ENCODE measurements at places on chromosomes 3 and 15.

- peak; percentile 89 for DNase-seq
Observed at GRCh38 chr3:33658991-33659848, 58.8 kb downstream of the CLASP2 start.

DNA sequence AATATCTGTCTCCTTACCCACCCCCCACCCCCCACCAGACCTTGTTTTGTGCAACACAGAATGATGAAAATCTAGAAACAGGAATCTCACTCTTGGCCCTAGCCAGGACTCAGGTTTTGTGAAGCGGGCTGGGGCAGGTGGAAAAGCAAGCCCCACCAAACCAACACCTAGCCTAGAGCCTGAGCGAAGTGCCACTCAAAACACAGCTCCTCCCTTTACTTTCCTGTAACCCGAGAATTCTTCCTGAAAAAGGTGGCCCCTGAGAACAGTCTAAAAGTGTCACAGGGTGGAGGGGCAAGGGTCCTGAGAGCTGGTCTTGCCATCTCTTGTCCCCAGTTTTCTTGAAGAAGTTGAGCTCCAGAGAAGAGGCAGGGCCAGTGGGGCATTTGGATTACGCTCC is 17.4 kb upstream of the RPUSD3 start:
- DNase-seq = no peak

- DNase-seq = no peak
Observed at GRCh38 chr3:136730595-136731273, 21.4 kb downstream of the STAG1 start.

DNA sequence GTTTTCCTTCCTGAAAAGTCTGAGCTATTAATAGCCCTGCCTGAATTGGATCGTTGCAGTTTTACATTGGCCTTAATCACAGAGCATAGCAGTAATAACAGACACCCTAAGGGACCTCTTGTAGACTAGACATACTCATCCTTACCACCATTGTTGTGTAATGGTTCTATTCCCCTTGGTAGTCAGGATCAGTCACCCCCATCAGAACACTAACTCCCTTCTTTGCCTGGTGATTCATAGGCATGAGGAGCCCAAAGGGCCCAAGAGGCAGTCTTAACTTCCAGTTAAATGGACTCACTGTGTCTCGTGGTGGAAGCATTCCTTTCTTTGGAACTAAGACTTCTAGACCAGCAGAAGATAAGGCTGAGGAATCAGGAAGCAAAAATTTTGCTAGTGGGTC is 20.2 kb downstream of the CGGBP1 start:
- no peak for DNase-seq

DNA sequence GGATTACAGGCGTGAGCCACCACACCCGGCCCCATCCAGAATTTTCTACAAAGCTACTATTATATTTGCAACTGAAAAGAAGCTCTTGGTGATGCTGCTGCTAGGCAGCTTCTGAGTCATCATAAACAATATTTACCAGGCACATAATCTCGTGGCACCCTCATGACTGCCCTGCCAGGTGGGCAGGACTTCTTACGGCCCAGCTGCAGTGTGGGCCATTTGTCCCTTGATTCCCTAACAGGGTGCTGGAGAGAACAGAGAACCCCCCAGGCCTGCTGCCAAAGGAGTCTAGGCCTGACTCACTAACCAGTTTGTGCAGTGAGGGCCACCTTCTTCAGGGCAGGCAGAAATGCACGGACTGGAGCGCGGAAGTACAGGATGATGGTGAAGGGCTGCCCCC is 4.9 kb downstream of the EPB42 start:
- no peak for DNase-seq

DNA sequence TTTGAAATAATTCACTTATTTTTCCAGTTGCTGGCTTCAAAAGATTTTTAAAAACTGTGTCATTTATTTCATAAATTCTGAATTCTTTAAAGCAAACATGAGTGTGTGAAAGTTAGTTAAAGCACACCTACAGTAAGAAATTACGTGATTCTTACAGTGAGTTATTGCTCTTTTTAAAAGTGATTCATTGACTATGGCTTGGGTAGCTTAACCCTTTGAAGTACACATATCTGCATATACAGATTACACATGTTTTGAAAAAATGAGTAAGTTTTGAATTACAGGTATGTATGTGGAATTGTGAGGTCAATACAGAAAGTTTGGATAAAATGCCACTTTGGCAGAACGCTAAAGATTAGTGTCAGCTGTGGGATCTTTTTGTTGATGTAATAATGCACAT is 64.5 kb upstream of the MBNL1 start:
- no peak for DNase-seq

DNA sequence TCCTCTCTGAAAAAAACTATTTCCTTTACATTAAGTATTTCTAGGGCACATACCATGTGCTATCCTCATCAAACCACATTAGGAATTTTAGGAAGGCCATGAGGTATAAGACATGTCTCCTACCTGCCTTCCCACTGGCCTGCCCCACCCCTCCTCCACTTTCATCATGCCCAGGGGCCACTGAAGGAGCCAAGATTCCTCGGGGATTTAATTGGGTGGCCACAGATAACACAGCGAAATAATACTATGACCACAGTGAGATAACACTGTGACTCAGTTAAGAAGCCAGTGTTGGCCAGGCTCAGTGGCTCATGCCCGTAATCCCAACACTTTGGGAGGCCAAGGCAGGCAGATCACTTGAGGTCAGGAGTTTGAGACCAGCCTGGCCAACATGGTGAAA is 9.8 kb upstream of the BMF start:
- no peak for DNase-seq
